ENCODE measurements at places on chromosomes 16 and 17.
A peak's percentile ranks its signal among the peaks of the same experiment; 100 is the strongest.

- no peak for DNase-seq
Measured at GRCh38 chr16:67163164-67163998, 1.2 kb upstream of the HSF4 start.

DNA sequence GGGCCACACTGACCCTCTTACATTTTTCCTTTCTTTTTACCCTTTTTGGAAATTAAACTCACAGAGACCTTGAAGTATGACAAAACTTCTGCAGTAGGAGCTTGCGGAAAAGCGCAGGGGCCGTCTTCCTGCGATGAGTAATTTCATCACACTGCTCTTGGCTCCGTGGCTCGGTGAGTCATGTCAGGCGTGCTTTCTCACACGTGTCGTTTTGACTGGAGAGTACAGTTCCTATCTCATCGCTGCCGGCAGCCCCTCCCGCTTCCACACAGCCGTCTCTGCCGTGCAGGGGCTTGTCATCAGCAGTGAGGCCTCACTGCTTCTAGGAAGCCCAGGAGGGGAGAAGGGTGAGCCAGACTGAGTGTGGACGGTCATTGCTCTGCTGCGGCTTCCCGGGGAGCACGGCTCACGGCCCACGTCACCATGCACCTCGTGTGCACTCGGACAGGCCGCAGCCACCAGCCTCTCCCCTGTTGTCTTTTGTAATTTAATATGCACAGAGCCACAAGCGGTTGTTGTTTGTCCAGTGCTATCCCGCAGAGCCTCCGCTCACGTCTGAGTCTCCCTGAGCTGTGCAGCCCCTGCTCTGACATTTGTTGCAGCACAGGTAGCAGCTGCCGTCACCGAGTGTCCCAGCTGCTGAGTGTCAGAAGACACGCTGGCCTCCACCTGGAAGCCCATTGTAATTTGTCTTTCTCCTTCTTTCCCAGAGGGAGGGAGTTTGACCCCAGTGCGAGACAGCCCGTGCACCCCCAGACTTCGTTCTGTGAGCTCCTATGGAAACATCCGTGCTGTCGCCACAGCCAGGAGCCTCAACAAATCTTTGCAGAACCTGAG lies 99.4 kb upstream of the CHMP6 start:
- peak; percentile 75 for DNase-seq

DNA sequence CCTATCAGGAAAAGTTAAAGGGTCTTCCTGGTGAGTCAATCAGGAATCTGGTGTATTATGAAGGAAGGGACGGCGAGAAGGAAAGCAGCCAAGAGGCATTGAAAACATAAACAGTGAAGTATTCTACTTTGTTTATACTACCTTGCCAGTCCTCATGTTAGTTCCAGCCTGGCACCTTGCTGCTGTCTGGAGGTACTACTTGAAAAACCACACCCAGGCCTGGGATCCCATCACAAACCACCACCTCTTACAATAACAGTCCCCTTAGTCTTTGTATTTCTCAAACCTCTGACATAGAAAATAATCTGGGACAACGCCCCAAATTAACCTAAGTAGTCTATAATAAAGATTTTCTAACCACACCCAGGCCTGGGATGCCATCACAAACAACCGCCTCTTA lies 676.7 kb upstream of the SOX9 start:
- DNase-seq = no peak

DNA sequence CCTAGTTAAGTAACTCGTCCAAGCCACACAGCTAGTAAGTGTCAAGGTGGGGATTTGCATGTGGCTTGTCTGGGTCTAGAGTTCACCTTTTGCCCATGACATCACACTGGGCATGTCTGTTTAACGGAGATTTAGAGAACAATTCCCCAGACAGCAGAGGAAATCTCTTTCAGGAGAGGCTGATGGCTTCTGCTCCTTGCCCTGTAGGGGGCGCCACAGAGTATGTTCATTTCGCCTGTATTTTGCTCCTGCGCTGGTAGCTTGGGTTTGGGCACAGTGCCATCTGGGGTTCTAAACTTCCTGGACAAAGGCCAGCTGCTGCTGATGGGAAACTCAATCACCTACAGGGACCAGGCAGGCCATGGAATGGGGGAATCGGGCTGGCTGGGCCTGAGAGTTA lies 20.4 kb downstream of the OTOA start:
- DNase-seq = peak; percentile 10

DNA sequence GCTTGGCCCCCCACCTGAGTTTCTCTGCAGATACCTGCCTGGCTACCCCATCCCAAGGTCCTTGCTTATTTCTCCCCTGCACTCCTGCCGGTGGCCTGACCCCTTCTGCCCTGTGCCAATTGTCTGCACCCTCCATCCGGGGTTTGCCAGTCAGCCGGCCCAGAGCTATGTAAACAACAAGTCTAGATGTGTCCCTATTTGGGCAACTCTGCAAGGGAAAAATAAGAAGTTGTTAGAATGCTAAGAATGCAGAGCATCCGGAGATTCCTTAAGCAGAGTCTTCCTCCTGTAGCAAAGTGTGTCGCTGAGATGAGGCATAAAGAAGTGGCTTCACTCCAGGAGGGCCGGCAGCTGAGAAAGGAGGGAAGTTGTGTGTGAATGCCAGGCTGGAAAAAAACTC lies 46.6 kb downstream of the RGS9 start:
- no peak for DNase-seq

- DNase-seq = no peak
Measured at GRCh38 chr16:67709050-67709449, 10.1 kb downstream of the GFOD2 start.

- no peak for DNase-seq
Measured at GRCh38 chr17:76135810-76136188, 5.2 kb downstream of the FOXJ1 start.

- DNase-seq = no peak
Measured at GRCh38 chr16:52466994-52467393, 79.9 kb downstream of the TOX3 start.

DNA sequence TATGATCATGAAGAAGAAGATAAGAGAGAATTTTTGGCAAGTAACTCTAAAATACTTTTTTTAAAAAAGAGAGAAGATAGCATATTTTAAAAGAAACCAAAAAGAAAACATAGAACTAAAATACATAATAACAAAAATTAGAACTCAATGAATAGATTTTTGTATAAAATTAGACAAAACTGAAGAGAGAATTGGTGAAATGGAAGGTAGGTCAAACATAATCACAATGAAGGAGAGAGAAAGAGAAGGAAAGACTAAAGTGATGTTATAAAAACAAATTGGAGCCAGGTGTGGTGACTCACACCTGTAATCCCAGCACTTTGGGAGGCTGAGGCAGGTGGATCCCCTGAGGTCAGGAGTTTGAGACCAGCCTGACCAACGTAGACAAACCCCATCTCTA lies 211.5 kb downstream of the AXIN2 start:
- no peak for DNase-seq

DNA sequence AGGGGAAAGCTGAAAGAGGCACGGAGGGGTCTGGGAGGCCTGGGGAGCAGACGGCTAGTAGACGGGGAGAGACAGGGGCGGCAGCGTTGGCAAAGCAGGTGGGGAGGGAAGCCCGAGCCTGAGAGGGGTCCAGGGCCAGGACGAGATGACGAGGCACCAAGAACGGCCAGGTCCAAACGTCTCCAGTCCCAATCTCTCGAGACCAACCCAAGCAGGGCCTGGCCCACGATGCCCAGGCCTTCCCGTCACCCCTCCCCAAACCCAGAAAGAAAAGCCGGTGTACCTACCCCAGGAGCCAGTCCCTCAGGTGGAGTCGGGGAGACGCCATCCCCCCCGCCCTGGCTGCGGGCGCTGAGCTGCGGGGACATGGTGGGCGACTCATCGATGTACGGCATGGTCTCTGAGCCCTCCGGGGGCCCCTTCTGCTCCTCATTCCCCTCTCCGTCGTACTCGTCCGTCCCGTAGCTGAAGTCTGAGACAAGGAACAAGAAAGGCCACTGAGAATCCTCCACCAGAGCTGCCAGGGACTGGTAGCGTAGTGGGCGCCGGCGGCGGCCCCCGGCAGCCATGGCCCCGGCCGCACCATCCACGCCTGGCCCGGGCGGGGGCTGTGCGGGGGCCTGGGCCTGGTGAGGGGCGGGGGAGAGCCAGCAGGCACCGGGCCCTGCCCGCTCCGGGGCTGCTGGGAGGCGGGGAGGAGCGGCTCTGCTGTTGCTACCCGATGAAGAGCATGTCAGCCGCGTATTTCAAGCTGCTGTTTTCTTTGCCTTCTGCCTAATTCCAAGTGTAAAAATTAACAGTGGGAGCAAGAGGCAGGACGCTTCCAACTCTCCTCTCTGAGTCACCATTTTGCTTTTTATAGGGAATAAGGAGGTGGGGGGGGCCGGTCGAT lies 54.6 kb downstream of the ABR start:
- no peak for DNase-seq

DNA sequence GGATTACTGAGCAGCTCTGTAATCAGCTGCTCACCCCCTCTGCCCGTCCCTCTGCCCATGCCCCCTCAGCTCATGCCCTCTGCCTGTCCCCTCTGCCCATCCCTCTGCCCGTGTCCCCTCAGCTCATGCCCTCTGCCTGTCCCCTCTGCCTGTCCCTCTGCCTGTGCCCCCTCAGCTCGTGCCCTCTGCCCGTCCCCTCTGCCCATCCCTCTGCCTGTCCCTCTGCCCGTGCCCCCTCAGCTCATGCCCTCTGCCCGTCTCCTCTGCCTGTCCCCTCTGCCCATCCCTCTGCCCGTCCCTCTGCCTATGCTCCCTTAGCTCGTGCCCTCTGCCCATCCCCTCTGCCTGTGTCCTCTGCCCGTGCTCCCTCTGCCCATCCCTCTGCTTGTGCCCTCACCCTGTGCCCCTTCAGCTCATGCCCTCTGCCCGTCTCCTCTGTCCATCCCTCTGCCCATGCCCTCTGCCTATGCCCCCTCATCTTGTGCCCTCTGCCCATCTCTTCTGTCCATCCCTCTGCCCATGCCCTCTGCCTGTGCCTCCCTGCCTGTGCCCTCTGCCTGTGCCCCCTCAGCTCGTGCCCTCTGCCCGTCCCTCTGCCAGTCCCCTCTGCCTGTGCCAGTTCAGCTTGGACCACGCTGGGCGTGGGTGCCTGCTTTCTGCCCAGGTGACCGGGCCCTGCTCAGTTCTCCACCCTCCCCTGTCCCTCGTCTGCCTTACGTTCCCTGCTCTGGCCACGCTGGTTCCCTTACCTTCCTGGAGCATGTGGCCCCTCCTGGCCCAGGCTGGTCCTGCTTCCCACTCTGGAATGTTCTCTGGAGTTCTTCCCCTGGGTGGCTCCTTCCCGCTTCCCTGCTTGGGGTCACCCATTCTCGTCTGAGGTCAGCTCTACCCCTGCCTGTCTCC lies 97.6 kb downstream of the NPIPB11 start:
- no peak for DNase-seq

GRCh38 chr17:15121426-15121825 lies 143.7 kb downstream of the PMP22 start:
- DNase-seq = no peak

- DNase-seq = peak; percentile 21
Measured at GRCh38 chr16:1871974-1872635, at the start of gene MEIOB. Gene MEIOB, minus strand, starts transcription at chr16:1872164. Its CDS starts 3,989 bp downstream, at chr16:1868175.

- no peak for DNase-seq
Measured at GRCh38 chr16:24850289-24850938, 4.7 kb downstream of the SLC5A11 start.

GRCh38 chr16:19329932-19330331 lies 44.4 kb downstream of the CLEC19A start:
- DNase-seq = no peak

- no peak for DNase-seq
Measured at GRCh38 chr17:34820248-34820801, 140.9 kb downstream of the CCT6B start.

- DNase-seq = no peak
Measured at GRCh38 chr17:75459590-75460267, 3.3 kb downstream of the TMEM94 start.

DNA sequence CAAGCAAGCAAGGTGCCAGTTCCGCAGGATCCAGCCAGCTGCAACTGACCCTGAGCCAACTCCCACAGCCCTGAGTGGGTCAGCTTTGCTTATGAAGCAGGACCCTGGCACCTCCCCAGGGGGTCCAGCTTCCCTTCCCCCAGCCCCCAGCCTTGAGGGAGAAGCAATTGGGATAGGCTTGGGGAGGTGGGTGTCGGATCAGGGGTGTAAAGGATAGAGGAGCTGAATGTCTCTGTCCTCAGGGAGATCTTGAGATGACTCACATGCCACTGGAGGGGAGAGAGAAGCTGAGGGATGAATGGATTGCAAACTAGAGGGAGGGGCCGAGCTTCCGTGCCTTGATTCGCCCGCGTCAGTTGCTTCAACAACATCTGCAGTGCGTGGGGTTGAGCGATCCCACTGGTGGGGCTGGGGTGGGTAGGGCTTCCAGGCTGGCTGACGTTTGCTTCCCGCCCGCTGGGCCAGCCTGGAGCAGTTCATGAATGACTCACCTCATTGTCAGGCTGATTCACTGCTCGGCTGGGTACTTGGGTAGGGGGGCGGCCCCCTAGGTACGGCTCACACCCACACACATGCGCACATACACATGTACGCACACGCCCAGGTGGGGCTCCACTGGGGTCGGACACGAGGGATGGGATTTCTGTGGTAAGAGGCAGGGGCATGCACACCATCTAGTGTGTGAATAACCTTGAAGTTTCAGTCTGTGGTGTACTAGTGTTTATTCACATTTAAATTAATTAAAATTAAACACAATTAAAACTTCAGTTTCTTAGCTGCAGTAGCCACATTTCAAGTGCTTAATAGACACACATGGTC lies 3.6 kb upstream of the HROB start:
- DNase-seq = peak; percentile 36

DNA sequence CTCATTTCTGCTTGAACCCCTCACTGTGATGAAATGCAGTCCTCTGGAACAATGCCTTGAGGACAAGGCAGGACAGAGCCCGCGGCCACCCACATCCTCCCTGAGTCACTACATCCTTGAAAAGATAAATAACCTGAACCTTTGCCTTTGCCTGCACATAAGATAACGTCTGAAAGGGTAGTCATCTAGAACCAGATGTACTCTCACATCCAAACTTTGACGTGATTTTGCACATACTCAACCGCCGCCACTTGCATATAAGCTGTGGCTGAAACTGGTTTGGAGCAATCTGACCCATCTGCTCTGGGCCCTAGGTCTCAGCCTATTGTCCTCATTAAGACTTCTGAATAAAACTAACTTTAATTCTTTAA lies 252.1 kb downstream of the PHKB start:
- DNase-seq = no peak

DNA sequence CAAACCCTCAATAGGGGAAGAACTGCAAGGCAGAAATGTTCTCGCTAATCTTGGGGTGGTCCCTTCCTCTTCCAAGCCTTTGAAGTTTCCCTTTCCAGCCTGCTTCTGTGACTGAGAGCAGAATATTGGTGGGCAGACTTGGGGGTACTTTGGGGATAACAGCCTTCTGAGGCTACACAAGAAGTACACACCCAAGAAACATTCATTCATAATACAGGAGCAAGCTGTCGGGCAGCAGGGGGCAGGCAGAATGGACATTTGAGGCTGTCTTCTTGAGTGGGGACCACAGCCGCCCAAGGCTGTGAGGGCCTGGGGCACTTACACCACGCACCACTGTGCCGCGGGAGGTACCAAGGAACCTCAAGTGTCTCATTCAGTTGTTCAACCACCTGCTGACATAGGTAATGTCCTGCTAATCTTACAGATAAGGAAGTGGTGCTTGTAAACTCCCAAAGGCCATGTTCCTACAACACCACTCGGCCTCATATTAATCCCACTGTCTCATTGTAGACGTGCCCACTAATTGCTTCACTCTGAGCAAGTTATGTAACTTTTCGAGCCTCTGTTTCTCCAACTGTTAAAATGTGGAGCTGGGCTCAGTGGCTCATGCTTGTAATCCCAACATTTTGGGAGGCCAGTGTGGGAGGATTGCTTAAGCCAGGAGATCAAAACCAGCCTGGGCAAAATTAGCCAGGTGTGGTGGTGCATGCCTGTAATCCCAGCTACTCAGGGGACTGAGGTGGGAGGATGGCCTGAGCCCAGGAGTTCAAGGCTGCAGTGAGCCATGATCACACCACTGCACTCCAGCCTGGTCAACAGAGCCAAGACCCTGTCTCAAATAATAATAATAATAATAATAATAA lies 2.5 kb upstream of the MRPS23 start:
- no peak for DNase-seq

Measured in stimulated activated CD8-positive, alpha-beta memory T cell treated with anti-CD3 and anti-CD28 coated beads, Interleukin-7, amount 100 ng/mL, for 24 hours (primary cell).